ENCODE measurements at places on chromosomes 1 and 21. TPM values are rescaled to one million over a fixed set of nuclear protein-coding genes. Genes with fewer than 3 reads are reported as not detected.

DNA sequence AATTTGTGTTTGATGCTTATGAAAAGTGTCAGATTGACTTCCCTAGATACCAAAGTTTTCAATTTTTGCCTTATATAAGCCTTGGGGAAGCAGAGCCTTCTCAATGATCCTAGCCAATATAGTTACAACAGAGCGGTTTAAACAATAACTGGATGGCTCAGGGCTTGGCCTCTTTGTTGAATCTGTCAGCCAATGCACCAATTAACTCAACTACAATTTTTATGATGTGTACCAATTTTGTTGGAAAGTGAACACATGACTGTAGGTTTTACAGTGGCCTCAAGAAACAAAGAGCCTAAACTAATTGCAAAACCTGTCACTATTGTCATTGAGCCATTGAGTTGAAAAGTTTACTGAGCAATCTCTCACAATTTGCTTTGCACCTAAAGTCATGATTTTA is 71.6 kb upstream of the RGS18 start:
- no peak for DNase-seq

The CD1B gene
- total RNA-seq, result not detected

The SDE2 gene
- total RNA-seq, result 23.5 TPM

The ACTN2 gene
- 0.17 TPM for total RNA-seq

- no peak for DNase-seq
Observed at GRCh38 chr1:48219803-48220202, 2.7 kb upstream of the SLC5A9 start.

DNA sequence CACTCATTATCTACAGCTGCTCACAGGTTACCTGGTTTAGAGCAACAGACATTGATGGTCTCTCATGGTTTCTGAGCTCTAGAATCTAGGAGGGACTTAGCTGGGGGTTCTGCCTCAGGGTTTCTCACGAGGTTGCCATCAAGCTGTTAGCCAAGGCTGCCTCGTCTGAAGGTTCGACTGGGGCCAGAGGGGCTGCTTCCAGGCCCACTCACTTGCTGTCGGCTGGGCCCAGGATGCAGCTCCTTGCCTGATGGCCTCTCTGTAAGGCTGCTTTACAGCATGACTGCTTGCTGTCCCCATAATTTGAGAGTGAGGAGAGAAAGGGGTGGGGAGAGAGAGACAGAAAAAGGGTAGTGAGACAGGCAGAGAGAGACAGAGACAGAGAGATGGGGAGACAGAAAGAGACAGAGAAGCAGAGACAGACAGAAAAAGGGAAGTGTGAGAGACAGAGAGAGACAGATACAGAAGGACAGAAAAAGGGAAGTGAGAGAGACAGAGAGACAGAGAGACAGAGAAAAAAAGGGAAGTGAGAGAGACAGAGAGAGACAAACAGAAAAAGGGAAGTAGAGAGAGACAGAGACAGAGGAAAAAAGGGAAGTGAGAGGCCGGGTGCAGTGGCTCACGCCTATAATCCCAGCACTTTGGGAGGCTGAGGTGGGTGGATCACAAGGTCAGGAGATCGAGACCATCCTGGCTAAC is 106.8 kb upstream of the C1orf174 start:
- DNase-seq, result no peak

- DNase-seq, result no peak
Observed at GRCh38 chr1:179121159-179121938, 39.5 kb downstream of the TOR3A start.

- peak; percentile 53 for DNase-seq
Observed at GRCh38 chr1:117606649-117607430, 992 bp downstream of the TENT5C start.

The TMEM51 gene
- 15.1 TPM for total RNA-seq

The HORMAD1 gene
- total RNA-seq, result not detected

DNA sequence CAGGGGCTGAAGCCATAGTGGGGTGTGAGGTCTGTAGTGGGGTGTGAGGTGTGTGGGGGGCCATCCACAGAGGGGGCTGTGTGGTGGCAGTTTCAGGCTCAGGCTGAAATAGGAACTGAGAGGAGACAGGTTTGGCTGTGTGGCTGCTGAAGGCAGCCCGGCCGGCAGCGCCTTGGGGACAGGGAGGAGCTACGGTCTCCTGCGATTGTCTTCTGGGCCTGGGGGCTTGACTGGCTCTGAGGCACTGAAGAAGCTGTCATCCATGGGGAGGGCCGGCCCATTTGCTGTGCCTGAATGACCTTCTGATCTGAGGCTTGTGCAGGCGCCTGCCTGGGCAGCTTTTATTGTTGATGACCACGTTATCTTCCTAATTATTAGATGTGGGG is 10.0 kb upstream of the TTC34 start:
- DNase-seq, result no peak

- DNase-seq, result no peak
Observed at GRCh38 chr1:7298749-7299151, 472.3 kb upstream of the VAMP3 start.

DNA sequence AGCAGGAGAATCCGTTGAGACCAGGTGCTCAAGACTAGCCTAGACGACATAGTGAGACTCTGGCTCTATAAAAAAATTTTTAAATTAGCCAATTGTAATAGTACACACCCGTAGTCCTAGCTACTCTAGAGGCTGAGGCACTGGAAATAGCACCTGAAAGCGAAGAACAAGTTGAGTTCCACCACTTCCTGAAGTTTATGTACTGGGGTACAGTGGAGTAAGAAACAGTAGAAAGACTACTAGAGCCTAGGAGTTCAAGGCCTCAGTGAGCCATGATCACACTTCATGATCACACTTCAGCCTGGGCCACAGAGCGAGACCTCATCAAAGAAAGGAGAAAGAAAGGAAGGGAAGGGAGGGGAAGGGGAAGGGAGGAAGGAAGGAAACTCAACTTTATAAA is 19.8 kb downstream of the RSBN1 start:
- no peak for DNase-seq

- peak; percentile 31 for DNase-seq
Observed at GRCh38 chr1:157170677-157171515, 32.7 kb upstream of the ETV3 start.

The PTCH2 gene
- total RNA-seq, result 0.24 TPM

DNA sequence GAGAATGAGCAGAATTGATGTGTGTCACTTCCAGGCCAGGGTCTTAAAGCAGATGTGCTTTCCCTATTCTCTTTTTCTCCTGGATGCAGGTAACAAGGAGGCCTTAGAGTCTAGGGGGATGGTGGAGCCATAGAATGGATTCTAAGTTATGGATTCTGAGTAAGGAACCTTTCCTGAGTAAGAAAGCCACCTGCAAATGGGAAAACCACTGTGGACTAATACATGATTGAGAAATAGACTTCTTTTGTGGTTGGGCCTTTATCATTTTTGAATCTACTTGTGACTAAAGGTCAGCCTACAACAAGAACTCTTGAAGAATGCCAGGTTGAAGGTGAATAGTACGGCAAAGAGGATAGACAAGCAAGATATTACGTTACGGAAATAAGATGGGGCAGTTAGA is 116.1 kb downstream of the CDC7 start:
- DNase-seq, result no peak

The LCE1D gene
- total RNA-seq, result not detected

The LHX8 gene
- not detected for total RNA-seq

The WDR3 gene
- 40.9 TPM for total RNA-seq

- peak; percentile 16 for DNase-seq
Observed at GRCh38 chr1:111720977-111721786, 18.0 kb downstream of the INKA2 start.

DNA sequence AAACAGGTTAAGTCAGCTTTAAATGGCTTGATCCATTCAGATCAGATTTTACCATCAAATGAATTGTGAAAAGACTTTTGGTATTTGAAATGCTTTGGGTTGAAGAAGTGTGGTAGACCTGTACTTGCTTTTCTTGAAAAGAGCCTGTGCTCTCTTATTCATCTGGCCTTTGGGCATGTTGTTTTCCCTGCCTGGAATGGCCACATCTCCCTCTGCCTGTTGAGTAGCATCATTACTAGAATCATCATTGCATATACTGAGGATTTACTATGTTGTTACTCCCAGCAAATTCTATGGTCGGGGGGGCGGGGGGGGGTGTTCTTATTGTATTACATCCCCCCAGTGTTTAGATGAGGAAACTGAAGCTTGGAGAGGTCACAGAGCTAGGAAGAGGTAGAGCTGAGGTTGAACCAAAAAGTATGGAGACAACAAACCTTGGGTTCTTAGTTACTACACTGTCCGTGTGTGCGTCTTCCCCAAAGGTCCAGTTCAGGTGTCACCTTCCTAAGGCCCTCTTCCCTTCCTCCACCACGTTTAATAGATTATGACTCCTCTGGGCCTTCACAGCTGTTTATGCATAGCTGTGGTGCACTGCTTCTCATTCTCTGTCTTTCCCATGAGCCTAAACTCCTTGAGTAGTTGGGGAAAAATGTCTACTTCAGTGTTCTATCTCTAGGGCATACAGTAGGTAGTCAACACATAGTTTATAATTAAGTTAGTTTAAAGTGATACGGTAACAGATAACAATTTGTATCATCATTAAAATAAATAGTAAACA is 246.4 kb upstream of the HOOK1 start:
- peak; percentile 16 for DNase-seq

DNA sequence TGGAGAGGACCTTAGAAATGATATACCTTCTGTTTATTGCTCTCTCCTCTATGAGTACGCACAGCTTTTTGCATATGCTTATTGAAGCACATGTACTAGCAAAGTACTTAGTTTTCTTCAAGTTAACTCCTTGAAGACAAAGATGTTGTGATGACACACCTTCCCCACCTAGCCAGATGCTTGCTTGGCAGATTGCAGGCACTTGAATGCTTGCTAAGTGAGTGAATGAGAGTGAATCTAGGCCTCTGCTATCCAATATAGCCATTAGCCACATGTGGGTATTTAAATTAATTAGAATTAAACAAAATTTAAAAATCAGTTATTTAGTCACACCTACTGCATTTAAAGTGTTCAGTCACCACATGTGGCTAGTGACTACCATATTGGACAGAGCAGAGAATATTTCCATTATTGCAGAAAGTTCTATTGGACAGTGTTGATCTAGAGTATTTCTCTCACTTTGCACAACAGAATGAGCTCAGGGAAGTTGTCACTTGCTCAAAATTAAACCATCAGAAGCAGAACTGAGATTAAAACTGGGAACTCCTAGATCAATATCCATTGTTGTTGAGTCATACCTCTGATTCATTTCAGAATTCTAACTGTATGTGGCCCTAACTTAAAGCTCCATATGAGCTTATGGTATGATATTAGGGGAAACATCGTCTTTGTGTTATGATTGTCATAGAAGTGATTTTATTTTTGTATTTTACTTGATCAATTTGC is 8.6 kb upstream of the EEIG2 start:
- DNase-seq, result no peak

The SYCP1 gene
- not detected for total RNA-seq

DNA sequence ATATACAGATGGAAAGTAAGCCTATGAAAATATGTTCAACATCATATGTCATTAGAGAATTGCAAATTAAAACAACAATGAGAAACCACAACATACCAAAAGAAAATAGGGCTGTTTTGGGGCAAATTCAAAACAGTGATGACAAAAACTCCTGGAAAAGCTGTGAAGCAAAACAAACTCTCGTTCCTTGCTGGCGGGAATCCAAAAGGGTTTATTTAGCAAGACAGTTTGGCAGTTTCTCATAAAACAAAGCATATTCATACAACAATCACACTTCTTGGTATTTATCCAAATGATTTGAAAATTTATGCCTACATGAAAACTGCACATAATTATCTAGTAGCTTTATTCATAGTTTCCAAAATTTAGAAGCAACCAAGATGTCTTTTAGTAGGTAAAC is 44.4 kb downstream of the COL11A1 start:
- no peak for DNase-seq

- no peak for DNase-seq
Observed at GRCh38 chr21:43861706-43862105, 3.3 kb upstream of the AGPAT3 start.

- DNase-seq, result no peak
Observed at GRCh38 chr1:225660544-225660946, 7.6 kb upstream of the ENAH start.

The CRP gene
- total RNA-seq, result not detected

- peak; percentile 40 for DNase-seq
Observed at GRCh38 chr21:27734146-27734545, 767.3 kb upstream of the ADAMTS5 start.

The PSMD4 gene
- total RNA-seq, result 167 TPM

DNA sequence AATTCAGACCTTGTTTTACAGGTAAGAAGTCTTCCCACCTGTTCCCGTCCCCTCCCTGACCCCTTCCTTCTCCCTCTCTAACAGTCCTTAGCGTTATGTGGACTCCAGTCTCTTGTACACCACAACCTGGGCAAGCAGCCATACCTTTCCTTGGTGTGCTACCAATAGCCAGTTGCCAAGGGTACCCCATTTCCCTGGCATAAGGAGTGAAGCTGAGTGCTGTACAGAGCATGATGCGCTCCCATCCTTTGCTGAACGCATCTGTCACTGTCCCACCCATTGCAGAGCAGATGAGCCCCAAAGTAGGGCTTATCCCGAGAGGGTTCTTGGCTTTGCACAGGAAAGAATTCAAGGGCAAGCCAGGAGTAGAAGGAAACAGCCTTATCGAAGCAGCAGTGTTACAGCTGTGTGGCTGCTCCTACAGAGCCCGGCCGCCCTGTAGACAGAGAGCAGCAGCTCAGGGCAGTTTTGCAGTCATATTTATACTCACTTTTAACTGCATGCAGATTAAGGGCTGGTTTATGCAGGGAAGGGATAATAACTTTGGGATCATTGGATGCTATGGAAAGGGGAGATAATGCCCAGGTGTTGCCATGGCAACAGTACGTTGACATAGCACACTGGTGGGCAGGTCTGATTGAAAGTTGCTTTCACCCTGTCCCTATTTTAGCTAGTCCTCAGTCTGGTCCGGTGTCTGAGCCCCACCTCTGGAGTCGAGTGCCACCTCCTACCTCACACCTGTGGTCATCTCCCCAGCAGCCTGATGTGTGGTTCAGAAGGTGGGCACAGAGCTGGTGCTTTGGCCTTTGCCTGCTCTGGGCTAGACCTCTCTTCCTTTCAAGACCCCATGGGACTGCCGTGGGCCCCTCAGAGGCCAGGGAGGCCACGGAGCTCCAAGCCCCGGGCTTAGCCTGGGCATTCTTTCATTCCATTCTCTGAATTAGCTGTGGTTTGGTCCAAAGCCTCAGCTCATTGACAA is 5.1 kb downstream of the FHAD1 start:
- DNase-seq, result no peak

The EXO1 gene
- total RNA-seq, result 3.3 TPM

DNA sequence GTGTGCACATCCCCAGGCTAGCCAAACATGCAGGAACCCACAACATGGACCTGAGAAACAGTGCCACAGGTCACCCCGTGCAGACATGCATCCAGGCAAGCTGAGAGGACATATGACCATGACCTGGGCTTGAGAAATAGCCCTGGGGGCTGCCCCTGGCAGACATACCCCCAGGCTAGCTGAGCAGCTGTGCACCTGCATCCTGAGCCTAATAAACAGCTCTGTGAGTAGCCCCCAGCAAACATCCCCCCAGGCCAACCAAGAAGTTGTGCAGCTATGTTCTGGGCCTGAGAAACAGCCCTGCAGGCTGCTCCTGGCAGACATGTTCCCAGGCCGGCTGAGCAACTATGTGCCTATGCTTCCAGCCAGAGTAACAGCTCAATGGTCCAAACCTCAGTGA is 14.5 kb downstream of the OLFML3 start:
- no peak for DNase-seq

The ATXN7L2 gene
- 0.83 TPM for total RNA-seq

Measured in mammary epithelial cell (primary cell).